ENCODE measurements at places on chromosomes 7 and 10.
A peak's percentile ranks its signal among the peaks of the same experiment; 100 is the strongest.

GRCh38 chr7:128139406-128139805, 101.7 kb upstream of the LEP start:
- no peak for ATAC-seq

- ATAC-seq: no peak
Observed at GRCh38 chr7:47188653-47189315, 393.1 kb downstream of the TNS3 start.

DNA sequence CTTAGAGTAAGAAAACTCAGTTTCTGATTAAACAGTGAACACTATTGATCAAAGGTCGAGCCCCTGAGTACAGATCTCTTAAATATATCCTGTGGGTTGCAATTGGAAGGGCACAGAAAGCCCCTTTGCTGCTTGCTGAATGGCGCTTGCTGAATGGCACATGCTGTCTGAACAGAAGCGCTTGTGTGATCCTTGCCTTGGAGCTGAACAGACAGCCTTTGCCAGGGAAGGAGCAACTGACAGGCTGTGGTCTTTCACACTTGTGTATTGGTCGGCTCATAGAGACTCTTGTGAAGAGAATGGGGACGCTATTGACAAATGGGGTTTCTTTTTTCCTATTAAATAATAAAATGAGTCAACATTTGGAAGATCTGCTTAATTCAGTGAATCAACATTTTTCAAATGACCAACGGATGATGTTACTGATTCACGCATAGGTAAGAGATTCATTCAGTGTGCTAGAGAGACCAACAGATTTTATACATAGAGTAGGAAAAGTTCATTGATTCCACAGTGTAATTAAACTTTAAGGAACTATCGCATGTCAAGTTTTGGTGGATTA, 99.4 kb upstream of the TNS3 start:
- ATAC-seq: no peak

GRCh38 chr10:44402465-44403195, 17.7 kb upstream of the CXCL12 start:
- no peak for ATAC-seq

DNA sequence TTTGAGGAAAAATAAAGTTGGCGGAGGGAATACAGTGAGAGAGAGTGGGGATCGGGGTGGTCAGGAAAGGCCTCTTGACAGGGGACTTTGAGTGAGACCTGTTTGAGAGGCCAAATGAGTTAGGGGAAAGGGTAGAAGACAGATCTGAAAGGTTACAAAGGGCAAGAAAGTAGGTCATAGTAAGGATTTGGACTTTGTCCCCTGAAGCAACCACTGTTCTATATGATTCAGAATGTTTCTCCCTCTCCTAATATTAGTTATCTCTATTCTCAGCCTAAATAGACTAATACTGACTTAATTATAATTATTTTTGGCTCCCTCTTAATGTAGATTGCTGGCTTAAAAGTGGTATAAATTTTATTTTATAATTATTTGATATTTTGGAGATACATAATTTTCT, 88.0 kb downstream of the CTNNA3 start:
- no peak for ATAC-seq

DNA sequence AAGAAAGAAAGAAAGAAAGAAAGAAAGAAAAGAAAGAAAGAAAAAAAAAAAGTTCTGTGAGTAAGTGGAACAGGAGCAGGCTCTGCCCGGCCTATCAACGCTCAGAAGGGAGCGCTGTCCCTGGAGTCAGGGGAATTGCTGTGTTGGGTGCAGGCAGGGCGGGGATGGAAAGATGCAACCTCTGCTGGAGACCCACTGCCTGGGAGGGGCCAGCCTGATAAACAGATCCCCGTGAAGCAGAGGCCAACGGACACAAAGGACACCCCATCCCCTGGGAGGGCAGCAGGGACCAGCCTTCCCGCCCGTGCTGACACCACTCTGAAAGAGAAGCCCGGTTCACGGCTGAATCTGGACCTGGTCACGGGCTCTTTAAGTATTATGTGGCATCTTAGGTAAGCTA, 54.5 kb downstream of the TCERG1L start:
- ATAC-seq: no peak

- ATAC-seq: no peak
Observed at GRCh38 chr10:129531195-129531968, 64.3 kb downstream of the MGMT start.

DNA sequence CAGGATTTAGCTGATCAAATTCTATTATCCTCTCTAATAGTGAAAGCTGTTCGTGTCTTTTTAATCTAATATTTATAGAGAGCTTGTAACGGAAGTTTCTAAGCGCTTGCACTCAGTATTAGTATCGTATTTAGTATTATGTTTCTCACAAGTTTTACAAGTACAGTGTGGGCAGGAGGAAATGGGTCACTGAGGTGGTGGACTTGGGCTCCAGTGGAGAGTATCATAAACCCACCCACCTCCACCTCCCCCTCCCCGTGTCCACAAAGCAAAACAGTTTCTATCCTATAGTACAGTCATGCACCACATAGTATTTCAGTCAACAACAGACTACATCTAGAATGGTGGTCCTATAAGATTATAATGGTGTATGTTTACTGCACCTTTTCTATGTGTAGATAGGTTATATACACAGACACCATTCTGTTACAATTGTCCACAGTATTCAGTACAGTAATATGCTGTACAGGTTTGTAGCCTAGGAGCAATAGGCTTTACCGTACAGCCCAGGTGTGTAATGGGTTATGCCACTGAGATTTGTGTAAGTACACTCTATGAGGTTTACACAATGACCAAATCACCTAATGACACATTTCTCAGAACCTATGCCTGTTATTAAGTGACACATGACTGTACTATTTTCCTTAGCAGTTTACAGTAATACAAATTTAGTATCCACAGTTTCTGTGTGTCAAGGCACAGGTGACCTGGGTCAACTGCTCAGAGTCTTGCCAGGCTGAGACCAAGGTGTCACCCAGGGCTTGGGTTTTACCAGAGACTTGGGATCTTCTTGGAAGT, 1021.3 kb upstream of the C7orf33 start:
- no peak for ATAC-seq

GRCh38 chr7:93719546-93719945, 145.0 kb upstream of the CALCR start:
- no peak for ATAC-seq

- no peak for ATAC-seq
Observed at GRCh38 chr7:44097064-44097932, 6.8 kb upstream of the AEBP1 start.

DNA sequence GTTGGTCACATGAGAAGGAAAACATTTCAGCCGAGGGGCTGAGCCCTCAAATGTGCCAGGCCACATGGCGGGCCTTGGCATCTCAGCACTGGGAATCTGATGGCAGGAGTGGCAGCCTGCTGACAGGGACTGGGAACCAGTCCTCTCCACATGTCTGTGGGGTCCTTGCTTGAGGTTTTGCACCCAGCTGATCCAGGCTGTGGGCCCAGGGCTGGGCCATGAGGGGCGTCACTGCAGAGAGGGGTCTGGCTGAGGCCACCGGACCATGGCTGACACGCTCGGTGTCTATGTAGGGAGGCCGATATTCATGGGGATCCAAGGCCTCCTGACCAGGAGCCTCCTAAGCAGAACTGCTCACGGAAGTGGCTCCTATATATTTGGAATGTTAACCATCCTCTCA, 31.0 kb upstream of the PWWP2B start:
- ATAC-seq: no peak

DNA sequence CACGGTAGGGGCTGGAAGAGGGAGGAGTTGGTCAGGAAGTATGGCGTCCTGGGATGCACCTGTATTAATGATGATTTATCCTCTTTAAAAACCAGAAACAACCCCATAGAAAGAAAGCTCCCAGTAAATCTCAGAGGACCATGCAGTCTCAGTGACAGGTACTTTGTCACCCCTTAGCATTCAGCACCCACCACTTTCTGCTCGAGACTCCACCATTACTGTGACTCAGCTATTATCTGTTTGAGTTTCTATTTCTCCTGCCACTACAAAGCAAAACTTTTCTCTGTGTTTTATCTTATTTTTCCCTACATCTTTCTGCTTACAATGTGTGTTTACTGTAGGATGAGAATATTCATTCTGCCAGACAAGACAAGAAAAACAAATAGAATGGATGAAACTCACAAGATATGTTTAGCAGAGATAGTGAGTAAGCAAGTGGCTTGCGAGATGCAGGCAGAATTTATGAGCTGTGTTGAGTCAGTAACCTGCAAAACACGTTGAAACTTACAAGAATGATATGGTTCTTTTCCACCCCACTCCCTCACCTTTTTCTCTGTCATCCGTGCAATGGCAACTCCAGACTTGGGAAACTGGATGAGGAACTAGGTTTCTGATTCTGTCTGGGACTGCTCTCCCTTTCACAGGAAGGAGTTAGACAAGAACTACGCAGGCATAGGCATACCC, 127.1 kb downstream of the AOAH start:
- ATAC-seq: peak; percentile 77

DNA sequence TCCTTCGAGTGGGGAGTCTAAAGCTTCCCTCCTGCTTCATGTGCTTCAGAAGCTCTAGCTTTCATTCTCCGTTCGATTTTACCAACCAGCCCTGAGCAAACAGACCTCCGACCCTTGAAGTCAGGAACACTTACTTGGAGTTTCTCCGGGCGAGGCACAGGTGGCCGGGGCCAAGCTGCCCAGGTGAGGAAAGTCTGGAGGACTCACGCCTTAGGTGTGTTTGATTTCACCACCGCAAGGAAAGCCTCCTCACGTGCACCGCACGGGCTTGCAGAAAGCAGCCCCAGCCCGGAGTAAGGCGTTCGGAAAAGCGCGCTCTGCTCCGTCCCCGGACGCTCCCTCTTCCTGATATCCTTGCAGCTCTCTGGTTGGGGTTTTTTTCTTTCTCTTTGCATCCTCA, 30.1 kb upstream of the CNPY1 start:
- ATAC-seq: peak; percentile 60

DNA sequence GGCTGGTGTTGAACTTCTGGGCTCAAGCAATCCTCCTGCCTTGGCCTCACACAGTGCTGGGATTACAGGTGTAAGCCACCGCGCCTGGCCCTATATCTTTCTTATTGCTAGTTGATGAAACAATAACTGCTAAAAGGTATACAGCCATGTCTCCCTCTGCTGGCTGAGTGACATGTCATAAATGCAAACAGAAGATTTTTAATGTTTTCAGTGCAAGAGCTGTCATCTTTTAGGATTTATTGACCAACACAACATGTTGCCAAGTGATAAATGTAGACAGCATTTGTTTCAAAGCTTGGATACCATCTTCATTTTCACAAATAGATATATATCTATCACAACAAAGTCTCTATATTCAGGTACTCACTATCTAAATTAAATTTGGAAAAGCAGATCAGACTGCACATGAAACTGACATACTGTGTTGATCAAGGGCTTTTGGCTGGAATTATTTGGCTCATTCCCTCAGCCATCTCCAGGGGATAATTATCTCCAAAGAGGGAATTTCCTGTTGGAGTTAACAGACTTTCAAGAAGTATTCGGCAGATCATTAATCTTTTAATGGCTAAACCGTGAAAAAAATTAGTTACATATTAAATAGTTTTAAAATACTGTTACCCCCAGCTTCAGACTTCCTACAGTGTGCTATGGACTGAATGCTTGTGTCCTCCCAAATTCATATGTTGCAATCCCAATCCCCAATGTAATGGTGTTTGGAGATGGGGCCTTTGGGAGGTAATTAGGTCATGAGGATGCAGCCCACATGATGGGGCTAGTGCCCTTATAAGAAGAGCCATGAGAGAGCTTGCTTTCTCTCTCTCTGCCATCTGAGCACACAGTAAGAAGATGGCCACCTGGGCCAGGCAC, 41.3 kb upstream of the SRPK2 start:
- ATAC-seq: peak; percentile 59

DNA sequence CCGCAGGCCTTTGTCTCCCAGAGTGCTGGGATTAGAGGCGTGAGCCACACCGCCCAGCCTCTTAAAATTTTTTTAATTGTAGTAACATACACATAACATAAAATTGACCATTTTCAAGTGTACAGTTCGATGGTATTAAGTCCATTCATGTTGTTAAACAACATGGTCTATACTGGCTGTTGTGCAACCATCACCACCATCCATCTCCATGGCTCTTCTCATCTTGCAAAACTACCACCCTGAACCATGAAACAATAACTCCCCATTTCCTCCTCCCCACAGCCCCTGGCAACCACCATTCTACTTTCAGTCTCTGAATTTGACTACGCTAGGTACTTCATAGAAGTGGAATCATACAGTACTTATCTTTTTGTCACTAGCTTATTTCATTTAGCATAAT, 7.9 kb upstream of the ZFYVE27 start:
- no peak for ATAC-seq

DNA sequence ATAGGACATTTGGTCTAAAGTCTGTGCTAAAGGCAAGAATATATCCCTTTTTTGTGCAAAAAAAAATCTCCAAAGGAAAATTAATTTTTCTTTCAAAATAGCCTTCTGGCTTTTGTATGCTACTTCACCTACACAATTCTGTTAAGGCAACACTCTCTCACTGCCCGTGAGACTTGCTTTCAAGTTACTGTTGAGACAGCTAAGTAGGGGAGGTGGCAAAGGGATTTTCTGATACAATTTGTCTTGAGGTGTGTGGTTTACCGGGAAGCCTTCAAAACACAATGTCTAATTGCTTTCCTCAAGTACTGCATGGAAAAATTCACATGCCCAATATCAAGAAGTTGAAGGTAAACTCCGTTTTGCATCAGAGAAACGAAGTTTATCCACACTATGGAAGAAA, 50.8 kb upstream of the RSU1 start:
- no peak for ATAC-seq

DNA sequence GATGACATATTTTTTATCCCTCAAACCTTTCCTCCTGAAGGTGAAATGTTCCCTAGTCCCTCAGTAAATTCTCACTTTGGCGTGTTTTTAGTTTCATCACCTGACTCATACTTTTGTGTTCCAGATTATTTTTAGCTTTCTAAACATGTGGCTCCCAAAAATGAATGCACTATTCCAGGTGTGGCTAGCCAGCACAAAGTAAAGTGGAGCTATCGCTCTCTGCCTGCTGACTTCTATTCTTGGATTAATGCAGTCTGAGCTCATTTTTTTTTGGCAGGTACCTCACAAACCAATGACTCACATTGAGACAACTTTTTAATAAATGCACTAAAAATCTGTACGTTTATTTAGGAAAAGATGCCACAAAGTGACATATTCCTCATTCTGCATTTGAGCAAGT, 58.8 kb upstream of the LANCL2 start:
- no peak for ATAC-seq

DNA sequence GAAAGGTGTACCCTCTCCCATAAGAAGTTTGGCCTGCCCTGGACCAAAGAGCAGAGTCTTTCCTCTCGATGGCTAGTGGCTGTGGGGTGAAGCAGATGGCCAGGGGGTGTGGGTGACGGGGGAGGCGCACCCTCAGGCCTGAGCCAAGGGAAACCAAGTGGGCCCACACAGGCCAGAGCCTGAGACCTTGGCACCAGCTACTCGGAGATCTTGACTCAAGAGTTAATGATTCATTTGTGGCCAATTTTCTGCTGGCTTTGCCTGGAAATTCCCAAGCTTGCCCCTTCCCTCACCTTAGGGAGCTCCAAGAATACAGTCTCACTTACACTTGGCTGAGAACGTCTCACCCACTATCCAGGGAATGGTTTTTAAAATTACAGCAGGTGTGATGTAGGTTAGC, 42.7 kb downstream of the ZMIZ1 start:
- ATAC-seq: no peak

GRCh38 chr10:91117505-91117904, 103.0 kb upstream of the PCGF5 start:
- no peak for ATAC-seq

GRCh38 chr10:61751599-61751998, 88.9 kb downstream of the CABCOCO1 start:
- ATAC-seq: no peak

Data from esophagus mucosa (tissue), 1 donor.